ENCODE measurements at places on chromosomes 3 and 15. TPM values are rescaled to one million over a fixed set of nuclear protein-coding genes. Genes with fewer than 3 reads are reported as not detected.

The LMAN1L gene
- 0.82 TPM for total RNA-seq

The CPN2 gene
- not detected for total RNA-seq

The PLSCR4 gene
- total RNA-seq: 0.78 TPM

The MCCC1 gene
- total RNA-seq: 17.6 TPM

The TF gene
- 1.3 TPM for total RNA-seq

The ATP10A gene
- 36.8 TPM for total RNA-seq

The GP5 gene
- total RNA-seq: 6.1 TPM

The CIP2A gene
- 6.8 TPM for total RNA-seq

The ERICH6 gene
- total RNA-seq: 1.6 TPM
